GM12892 (cell line): ENCODE measurements at places on chromosomes 7 and 10.
A peak's percentile ranks its signal among the peaks of the same experiment; 100 is the strongest.

GRCh38 chr7:76386691-76387260, 22.7 kb downstream of the SSC4D start:
- DNase-seq = no peak

GRCh38 chr7:152541892-152542291, 106.1 kb upstream of the KMT2C start:
- DNase-seq = no peak

GRCh38 chr7:22435720-22436119, 64.3 kb downstream of the STEAP1B start:
- DNase-seq = no peak

GRCh38 chr10:96513305-96513697, 425 bp downstream of the TLL2 start:
- DNase-seq = peak; percentile 46

DNA sequence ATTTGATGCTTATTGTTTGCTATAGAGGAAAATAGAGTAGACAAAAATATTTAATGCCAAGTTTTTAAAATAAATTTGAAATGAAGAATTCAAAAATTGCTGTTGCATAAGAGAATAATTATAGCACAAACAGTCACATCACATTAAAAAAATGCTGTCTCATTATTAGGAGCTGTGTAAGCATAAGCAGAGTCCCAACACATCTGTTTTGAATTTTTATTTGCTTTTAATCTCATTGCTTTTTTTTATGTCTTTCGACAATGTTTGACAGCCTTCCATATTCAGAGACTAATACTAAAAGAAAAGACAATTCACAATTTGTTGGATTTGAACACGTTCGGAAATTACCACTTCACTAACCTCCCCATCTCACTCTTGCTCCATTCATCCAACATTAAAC, 143.5 kb downstream of the TFPI2 start:
- no peak for DNase-seq

- no peak for DNase-seq
Observed at GRCh38 chr7:50633414-50633710, 68.2 kb upstream of the DDC start.

GRCh38 chr7:35768346-35768745, 32.5 kb upstream of the SEPTIN7 start:
- no peak for DNase-seq

DNA sequence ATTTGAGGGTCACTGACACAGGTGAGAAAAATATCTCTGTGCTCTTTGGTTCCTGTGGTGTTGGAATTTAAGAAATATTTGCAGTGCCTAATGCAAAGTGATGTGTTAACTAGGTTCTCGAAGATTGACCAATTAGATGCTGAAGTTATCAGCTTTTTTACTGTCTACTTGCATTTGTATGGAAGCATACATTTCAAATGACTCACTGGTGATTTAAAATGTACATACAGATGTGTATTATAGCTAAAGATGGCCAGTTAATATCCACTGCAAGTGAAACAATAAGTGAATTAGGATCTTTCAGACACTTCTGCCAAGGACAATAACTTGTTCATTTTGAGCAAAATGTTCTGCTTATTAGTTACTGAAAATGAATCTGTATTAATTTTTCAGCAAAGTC, 205.0 kb downstream of the FANK1 start:
- no peak for DNase-seq

DNA sequence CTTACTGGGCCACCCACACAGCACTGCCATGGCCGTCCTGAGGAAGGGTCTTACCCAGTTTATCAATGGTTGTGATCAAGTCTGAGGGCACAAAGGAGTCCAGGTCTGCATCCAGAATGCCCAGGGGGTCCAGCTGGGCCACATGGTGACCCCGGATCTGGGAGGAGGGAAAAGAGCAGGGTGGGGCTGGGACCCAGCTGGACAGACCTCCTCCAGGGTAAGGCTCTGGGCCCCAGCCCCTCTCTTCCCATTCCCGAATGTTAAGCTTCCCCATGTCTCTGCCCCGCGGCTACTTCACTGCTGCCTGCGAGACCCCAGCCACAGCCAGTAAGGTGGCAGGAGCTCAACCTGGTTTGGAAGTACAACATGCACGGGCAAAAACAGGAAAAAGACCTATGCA, 9.5 kb downstream of the OGDHL start:
- no peak for DNase-seq

GRCh38 chr7:26950889-26951288, 86.5 kb upstream of the SKAP2 start:
- DNase-seq = no peak

GRCh38 chr7:135098391-135098790, 49.5 kb upstream of the TMEM140 start:
- DNase-seq = no peak

DNA sequence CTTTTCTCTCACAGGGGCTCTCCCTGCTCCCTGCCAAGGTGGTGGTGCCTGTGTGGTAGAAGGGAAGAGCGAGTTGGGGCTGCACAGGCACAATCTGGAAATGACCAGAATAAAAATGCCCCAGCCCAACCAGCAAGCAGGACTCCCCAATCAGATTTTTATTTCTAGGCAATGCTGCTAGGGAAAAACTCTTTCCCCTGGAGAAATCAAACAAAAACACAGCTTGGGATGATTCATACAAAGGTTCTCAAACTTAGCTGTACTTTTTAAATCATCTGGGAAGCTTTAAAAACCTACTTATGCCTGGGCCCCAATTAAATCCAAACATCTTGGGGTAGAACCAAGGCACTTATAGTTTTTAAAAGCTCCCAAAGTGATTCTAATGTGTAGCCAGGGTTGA, 243.2 kb downstream of the HTR7 start:
- DNase-seq = no peak

DNA sequence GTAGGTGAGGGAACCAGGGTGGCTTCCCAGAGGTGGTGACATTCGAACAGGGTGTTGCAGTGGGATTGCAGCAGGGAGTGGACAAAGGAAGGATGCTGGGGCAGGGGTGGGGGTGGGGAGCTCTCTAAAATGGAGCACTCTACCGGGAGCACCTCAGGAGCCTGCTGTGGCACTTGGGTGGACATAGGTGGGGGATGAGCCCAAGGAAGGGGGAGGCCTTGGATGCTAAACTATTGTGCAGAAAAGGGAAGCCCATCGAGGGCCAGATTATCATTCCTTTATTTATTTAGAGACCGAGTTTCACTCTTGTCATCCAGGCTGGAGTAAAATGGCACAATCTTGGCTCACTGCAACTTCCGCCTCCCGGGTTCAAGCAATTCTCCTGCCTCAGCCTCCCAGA, 3.3 kb upstream of the STX1A start:
- no peak for DNase-seq

- DNase-seq = no peak
Observed at GRCh38 chr7:36303202-36304098, 86.2 kb upstream of the ANLN start.

DNA sequence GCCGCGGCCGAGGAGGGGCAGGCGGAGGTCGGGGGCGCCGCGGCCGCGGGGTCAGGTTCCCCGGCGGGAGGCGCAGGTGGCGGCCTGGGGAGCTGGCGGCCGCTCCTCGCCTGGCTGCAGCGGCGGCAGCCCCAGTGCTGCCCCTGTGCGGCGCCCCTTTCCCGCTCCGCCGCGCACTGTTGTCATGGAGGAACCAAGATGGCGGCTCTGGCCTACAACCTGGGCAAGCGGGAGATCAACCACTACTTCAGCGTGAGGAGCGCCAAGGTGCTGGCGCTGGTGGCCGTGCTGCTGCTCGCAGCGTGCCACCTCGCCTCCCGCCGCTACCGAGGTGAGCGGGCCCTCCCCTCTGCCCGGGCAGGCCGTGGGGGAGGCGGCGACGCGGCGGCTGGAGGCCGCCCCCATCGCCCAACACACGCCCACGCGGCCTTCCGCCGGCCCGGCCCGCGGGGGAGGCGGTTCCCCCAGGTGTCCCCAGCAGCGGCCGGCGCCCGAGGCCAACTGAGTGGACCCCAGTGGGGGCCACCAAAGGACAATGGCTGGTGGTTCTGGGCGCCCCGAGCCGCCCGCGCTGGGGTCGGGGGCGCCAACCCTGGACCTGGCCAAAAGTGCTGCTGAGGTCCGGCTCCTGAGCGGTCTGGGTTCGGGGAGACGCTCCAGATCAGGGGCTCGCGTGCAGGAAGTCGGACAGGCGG, 425 bp downstream of the CASD1 start:
- peak; percentile 74 for DNase-seq

DNA sequence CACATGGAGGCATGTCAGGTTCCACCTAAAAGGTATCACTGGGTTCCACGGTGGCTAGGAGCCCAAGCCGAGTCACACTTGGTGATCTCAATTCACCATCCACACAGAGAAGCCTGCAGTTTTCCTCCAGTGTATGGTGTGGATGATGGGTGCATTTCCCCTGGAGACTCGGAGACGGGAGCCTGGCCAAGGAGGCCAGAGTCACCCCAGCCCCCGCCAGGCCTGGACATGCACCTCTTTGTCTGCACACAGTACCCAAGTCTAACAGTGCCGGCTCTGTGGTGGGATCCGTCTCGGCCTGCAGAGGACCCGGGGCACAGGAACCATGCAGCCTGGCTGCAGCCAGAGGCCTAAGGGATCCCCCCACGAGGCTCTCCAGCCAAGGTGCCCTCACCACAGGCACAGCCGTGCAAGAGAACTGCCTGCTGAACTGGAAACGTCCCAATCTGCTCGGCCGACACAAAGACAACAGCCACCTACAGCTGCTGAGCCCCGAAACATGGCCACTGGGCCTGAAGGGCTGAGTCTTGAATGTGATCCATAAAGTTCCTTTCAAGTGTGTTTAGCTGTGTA, 75.2 kb downstream of the DIP2C start:
- no peak for DNase-seq

- no peak for DNase-seq
Observed at GRCh38 chr10:78626471-78626870, 442.3 kb upstream of the ZMIZ1 start.

GRCh38 chr10:10855151-10855581, 162.5 kb upstream of the CELF2 start:
- no peak for DNase-seq

DNA sequence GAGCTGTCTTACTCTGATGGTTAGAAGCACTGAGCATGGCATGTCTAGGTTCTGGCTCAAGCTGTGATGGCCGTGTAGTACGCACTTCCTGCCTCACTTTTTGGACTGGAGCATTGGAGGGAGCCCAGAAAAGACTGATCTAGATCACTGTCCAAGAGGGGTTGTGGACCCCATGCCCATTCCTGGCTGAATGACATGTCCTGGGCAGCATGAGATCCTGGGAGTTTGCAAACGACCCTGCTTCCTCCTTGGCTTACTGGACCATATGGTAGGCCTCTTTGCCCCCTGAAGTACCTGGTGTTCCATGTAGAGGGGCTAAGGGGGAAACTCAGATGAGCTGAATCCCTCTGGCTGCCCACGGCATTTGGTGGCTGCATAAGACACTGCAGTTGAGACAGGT, 36.7 kb downstream of the ARHGAP22 start:
- DNase-seq = no peak

GRCh38 chr7:98881561-98882315, 3.4 kb downstream of the TRRAP start:
- no peak for DNase-seq

DNA sequence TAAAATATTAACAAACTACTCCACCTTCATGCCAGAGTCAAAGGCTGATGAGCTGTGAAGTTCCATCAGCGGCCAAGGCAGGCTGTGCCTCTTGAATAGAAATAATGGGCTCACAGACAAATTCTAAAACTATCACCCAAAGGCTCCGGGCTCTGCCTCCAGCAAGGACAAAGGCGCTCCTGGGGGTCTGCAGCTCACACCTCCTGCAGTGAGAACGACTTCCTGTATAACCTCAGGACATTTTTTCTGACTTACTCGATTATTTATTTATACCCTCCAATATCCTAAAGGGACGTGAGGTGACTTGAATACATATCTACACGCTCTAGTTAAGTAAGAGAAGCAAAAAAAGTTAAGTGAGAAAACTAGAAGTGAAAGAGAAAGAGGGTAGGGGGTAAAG, 500.7 kb downstream of the CCSER2 start:
- DNase-seq = no peak

DNA sequence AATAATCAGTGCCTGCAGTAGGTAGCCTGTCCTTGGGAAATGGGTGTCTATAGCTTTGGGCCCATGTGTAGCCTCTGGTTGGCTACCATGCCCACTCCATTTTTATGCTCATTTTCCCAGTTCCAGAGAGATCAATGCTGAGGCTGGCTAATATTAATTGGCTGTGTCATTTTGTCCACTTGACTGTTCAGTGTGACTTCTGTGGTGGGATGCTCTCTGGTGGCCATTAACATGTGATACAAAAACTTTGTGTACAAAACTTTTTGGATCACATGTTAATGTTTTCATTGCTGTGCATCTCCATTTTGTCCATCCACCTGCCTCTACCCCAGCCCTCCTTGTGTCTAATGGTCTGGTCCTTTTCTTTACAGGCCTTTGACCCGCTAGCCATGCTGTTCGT, 22.7 kb downstream of the VIM start:
- DNase-seq = no peak

DNA sequence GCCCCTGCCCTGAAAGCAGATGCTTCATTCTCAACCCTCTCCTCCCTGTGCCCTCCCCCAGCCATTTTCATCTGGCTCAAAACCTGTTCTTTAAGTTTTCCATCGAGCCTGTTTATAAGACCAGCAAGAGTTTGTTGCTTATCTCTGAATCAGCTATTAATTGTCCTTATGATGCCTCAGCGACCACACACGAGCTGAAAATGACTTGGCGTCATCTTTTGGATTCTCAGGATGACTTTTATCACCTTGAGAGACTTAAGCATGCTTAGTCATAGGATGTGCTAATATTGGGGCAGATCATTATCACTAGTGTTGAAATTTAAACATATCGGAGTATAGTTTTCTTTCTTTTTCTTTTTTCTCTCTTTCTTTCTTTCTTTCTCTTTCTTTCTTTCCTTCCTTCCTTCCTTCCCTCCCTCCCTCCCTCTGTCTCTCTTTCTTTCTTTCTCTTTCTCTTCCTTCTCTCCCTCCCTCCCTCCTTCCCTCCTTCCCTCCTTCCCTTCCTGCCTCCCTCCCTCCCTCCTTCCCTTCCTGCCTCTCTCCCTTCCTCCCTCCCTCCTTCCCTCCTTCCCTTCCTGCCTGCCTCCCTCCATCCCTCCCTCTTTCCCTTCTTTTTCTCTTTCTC, 184.5 kb downstream of the PHTF2 start:
- DNase-seq = no peak

DNA sequence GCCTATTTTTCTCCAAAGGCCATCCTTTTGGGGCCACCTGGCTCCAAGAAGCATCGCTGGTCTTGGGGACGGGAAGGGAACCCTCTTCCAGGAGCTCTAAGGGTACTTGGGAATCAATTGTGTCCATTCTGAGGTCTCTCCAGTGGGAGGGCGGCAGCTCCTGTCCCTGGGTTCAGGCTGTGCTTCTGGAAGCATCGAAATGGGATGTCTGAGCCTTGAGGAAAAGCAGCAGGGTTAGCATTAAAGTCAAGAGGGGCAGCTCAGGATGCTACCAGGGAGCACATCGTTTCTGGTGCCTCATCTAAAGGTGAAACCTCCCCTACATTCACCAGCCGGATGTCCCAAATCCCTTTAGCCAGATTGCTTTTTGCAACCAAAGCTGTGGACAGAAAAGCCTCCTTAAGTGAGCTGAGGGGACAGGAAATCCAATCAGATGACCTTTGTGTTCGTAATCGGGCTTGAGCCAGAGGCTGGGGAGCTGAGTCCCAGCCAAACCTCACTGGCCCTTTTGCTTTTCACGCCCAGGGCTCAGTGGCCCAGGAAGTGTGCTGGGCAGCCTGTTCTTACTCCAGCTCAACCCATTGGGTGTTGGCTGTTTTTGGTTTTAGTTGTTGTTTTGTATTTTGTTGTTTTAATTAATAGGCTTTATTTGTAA, 88.8 kb upstream of the ANLN start:
- no peak for DNase-seq

GRCh38 chr7:23380556-23380955, 81.4 kb downstream of the MALSU1 start:
- no peak for DNase-seq

- no peak for DNase-seq
Observed at GRCh38 chr7:3430588-3430987, 129.5 kb downstream of the SDK1 start.
